Right ventricle myocardium superior (tissue), 1 donor: ENCODE measurements at places on chromosomes 12 and 14. TPM values are rescaled to one million over a fixed set of nuclear protein-coding genes. Genes with fewer than 3 reads are reported as not detected.
A peak's percentile ranks its signal among the peaks of the same experiment; 100 is the strongest.

DNA sequence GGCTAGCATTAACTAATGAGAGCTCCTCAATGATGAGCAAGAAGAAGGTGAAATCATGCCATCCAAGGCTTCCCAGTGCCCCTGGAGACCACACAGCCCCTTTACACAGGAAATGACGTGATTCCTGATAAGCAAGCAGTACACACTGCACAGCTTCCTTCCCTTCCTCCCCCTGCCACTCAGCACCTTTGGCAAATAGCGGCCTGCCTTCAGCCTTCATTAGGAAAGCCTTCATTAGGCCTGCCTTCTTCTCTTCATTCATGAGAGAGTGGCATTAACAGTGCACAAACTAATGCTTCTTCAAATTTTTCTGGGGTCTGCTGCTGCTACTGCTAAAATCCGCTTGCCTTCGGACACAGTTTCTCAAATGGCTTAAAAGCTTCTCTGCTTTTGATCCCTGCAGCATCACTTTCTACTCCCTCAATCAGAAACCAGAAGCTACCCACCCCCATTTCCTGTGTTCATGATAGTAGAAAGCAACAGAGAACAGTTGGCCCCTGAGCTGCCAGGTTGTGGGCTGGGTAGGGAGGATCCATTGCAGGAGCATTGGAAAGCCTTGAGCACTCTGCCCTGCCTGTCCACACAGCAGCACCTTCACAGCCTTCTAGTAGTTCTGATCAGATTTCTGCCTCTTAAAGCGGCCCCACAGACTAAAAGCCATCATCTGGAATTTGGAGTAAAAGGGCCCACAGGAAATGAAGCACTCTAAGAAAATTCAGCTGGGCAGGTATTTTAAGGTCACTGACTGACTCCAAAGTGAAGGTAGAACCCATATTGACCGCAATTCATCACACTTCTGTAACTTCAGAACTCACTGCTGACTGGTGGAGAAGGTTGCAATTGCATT lies 103.8 kb upstream of the ETV6 start:
- no peak for DNase-seq

GRCh38 chr14:51067295-51067694 lies 27.6 kb downstream of the TRIM9 start:
- no peak for DNase-seq

- no peak for DNase-seq
Measured at GRCh38 chr14:65549429-65549828, 136.9 kb downstream of the FUT8 start.

DNA sequence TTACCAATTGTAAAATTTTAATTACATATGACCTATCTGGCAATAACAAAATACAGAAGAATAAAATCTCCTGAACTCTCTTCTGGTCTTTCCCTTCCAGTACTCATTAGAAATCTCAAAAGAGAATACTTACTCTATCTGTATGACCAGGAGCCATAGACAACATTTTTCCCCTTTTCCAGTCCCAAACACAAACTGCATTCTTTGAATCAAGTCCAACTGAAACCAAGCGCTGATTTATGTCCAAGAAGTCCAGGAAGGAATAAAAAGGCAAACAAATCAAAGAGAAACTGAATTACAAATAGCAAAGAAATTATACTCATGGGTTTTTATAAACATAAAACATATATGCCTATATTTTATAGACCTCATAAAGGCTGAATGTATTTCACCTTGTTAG lies 46.7 kb downstream of the EML5 start:
- DNase-seq: no peak

DNA sequence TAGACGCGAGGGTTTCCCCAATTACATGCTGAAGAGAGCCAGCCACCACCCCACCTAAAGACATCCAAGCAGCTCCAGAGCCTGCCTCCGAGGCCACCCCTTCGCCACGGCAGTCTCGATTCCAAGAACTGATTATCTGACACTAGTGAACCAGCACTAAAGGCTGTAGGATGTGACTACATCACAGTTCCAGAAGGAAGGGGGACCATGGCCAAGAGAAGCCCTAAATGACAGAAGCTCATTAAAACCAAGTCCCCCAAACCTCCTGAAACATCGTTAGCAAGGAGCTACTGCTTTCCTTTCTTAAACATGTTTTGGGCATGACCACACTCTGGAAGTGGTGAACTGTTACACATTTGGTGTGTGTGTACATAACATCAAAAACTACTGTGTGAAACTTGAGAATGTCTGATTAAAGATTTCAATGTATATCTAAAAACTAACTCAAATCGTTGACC lies 88.2 kb downstream of the DUSP16 start:
- no peak for DNase-seq

- no peak for DNase-seq
Measured at GRCh38 chr14:105274637-105275036, 26.2 kb downstream of the BRF1 start.

DNA sequence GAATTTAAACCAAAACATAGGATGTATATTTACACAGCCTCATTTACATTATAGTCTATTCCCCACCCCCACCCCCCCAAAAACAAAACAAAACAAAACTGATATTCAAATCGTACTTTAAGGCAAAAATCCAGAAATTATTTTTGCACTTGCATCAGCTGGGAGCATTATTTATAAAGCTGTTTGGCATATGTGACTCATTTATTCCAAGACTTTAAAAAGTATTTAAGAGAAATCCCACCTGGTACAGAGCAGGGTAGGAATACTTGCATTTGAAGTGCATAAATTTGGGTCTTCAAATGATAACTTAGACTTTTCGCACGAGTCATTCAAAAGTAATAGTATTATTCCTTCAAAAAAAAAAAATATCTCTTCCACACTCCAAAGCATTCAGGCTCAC lies 1.1 kb downstream of the KLHL28 start:
- no peak for DNase-seq

GRCh38 chr12:100187068-100187467 lies 13.5 kb upstream of the ACTR6 start:
- no peak for DNase-seq

DNA sequence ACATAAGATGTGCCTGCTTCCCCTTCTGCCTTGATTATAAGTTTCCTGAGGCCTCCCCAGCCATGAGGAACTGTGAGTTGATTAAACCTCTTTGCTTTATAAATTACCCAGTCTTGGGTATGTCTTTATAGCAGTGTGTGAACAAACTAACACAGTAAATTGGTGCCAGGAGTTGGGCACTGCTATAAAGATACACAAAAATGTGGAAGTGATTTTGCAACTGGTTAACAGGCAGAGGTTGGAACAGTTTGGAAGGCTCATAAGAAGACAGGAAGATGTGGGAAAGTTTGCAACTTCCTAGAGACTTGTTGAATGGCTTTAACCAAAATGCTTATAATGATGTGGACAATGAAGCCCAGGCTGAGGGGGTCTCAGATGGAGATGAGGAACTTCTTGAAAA lies 264.1 kb downstream of the DACT1 start:
- DNase-seq: no peak

GRCh38 chr14:23366426-23366921 lies 1.5 kb upstream of the EFS start:
- DNase-seq: peak; percentile 82

DNA sequence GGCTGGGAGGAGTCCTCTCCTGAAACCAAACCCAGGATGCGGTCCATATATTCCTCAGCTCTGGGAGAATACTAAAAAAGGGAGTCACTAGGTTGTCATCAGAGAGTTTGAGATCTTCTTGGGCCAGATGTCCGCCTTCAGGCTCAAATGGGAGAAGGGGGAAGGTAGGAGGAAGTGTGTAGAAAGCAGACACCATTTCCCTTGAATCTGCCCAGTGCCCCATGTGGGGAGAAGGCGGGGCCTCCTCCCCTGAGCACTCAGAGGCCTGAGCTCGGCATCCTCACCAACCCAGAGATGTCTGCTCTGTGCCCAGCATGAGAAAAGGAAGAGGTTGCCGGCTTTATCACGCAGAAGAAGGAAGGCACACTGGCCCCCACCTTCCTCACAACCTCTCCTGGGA lies 37.3 kb downstream of the LTBP2 start:
- DNase-seq: peak; percentile 13

GRCh38 chr14:99802301-99803105 lies 9.3 kb downstream of the EML1 start:
- no peak for DNase-seq

DNA sequence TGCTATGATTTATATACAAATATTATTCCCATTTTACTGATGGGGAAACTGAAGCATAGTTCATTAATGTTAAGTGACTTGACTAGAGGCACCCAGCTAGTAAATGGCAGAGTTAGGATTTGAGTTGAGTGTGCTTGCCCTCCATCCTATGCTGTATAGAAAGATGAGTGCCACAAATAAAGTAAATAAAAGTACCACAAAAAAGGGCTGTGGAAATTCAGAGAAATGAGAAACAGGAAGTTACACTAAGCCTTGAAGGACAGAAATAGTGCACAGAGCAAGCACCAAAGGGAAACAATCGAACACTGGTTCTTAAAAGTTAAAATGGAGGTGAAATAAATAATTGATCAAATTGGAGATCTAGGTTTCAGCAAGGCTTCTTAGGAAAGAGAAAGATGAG lies 9.2 kb upstream of the ABCD2 start:
- DNase-seq: no peak

DNA sequence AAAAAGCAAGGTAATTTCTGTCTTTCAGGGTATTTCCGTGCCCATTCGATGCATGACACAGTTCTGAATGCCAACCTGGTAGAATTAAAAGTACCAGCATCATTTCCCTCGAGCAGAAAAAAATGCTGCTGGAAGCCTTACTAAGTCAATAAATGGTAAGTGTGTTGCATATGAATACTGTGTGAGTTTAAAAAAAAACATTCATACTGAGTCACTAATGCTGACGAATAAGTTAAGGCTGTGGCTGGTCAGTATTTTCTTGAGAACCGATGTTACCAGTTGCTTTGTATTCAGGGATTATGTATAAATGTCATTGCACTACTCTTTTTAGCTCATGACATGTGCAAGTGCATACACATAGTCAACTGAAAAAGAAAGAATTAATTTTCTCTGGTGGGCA lies 710.2 kb downstream of the TRHDE start:
- DNase-seq: no peak

DNA sequence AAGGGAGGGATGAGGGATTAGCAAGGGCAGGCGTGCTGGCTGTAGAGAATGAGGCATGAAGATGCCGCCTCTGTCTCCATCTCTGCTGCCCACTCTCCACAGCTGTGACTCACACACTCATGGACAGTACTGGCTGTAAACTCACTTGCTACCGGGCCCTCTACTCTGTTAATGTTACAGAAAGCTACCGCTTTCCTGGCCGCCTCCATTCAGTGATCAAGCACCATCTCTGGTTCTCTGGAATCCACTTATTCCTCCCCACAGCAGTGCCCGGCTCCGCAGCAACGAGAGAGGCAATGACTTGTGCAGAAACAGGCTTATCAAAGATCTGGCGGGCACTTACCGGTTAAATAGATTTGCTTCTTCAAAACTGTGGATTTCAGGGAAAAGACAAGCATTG lies 34.8 kb downstream of the AMN start:
- DNase-seq: no peak

DNA sequence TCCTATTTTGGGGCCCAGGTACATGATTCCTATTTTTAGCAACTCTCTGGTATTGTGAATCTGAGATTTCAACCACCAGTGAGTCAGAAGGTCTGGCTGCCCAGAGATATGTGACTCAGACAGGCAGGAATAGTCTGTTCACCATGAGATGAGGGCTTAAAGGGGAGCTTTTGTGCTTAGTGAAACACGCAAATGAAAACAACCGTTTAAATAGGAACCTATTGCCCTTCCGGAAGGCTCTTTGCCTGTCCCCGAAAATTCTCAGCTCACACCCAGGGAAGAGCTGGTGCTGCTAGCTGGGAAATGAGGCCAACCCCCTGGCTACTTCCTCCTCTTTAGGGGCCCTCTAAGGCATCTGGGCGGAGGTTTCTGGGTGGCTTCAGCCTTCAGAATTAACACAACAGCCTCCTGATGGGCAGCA lies 283.6 kb downstream of the CACNA1C start:
- DNase-seq: no peak

DNA sequence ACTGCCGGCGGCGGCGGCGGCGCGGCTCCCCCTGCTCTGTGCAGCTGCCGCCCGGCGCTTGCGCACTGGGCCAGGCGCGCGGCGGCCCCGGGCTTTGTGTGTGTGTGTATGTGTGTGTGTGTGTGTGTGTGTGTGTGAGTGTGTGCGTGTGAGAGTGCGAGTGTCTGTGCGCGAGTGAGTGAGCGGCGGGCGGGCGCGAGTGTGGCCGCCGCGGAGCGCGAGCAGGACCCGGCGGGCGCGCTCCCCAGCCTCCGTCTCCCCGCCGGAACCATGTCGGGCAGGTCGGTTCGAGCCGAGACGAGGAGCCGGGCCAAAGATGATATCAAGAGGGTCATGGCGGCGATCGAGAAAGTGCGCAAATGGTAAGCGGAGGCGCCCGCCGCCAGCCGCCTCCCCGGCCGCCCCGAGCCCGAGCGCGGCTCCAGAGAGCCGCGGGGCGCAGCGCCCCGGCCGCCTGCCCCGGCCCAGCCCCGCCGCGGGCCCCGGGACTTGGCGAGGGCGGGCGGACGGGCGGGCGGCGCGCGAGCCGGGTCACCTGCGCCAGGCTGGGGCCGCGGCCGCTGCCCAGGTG lies at the start of gene BCL7A:
Gene BCL7A (plus strand): TSS at position 63 of the 571 bp plus-strand sequence. CDS start 208 bp downstream, at position 271.
- peak; percentile 81 for DNase-seq

GRCh38 chr12:108547686-108548085 lies 13.3 kb downstream of the SART3 start:
- no peak for DNase-seq

DNA sequence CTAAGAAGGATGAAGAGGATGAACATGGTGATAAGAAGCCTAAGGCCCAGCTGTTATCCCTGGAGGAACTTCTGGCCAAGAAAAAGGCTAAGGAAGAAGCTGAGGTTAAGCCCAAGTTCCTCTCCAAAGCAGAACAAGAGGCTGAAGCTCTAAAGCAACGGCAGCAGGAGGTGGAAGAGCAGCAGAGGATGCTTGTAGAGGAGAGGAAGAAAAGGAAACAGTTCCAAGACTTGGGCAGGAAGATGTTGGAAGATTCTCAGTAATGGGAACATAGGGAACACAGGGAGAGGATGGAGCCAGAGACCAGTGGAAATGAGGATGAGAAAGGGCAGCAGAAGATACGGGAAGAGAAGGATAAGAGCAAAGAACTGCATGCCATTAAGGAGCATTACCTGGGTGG lies 27.5 kb upstream of the KRT77 start:
- no peak for DNase-seq

DNA sequence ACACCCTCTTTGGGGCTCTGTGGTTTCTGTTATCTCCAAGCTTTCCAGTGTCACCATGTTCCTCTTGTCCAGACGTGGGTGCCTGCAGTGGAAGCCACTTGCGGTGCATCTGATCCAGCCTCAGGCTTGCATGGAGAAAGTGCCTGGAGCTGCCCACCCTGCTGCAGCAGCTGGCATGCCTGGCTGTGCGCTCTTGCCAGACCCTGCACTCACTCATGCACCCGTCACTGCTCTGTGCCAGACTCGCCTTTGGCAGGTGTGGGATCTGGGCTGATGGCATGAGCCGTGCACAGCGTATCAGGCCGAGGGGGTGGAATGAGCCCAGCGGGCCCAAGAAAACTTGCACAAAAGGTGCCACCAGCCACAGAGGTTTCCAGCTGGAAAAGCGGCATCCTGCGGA lies 105.1 kb downstream of the MNAT1 start:
- DNase-seq: peak; percentile 20

Gene CDCA3
- 1.3 TPM for total RNA-seq

Gene IKZF4
- 7.0 TPM for total RNA-seq

Gene DHRS2
- not detected for total RNA-seq

Gene CAPZA3
- total RNA-seq: not detected

Gene ALX1
- total RNA-seq: not detected

Gene KLRF2
- total RNA-seq: not detected

Gene MYF6
- not detected for total RNA-seq

Gene PDE3A
- total RNA-seq: 153 TPM
